ENCODE measurements at places on chromosomes 7 and 10.

GRCh38 chr7:124566583-124566982, 199.0 kb downstream of the GPR37 start:
- DNase-seq, result no peak

DNA sequence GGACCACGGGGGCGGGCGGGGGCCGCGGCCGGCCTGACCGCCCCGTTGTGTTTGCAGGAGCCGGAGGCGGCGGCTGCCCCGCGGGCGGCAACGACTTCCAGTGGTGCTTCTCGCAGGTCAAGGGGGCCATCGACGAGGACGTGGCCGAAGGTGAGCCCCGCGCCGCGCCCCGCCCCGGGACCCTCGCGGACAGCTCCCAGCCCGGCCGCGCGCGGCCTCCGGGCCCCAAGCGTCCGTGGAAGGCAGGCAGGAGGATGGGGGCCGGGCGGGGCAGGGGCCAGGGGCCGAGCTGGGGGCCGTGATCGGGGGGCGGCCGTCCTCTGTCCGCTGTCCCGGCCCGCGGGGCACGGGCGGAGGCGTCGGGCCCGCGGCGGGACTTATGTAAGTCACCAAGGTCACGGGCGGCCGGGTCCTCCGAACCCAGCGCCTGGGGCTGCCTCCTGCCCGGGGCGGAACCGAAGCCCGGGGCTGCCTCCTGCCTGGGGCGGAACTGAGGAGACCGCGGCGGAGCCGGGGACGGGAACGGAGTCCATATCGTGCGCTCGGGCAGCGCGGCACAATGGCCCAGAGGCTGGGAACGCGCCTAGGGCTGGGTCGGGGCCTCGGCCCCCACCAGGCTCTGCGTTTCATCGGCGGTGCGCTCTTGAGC, 497 bp downstream of the PPP2R2D start:
- DNase-seq, result peak; percentile 71

- no peak for DNase-seq
Measured at GRCh38 chr7:69803699-69804516, 205.6 kb downstream of the AUTS2 start.

DNA sequence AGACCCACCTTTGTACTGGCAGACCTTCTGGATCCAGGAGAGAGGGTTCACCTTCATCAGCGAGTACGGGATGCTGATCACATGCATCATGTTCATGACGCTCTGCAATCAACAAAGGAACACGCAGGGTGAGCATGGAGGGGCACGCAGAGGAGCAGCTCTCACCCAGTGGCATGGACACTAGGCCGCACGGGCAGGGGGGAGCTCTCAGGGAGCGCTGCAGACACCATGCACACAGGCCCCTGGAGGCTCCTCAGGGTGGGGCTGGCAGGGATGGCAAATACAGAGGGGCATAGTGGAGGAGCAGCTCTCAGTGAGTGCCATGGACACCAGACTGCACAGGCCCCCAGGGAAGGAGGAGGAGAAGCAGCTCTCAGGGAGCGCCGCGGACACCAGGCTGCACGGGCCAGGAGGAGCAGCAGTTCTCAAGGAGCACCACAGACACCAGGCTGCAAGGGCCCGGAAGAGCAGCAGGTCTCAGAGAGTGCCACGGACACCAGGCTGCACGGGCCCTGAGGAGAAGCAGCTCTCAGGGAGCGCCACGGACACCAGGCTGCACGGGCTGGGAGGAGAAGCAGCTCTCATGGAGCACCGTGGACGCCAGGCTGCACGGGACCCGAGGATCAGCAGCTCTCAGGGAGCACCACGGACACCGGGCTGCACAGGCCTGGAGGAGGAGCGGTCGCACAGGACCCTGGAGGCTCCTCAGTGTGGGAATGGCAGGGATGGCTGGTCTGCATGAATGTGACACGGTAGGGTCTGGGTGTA, 249.5 kb downstream of the ZMYND11 start:
- no peak for DNase-seq

DNA sequence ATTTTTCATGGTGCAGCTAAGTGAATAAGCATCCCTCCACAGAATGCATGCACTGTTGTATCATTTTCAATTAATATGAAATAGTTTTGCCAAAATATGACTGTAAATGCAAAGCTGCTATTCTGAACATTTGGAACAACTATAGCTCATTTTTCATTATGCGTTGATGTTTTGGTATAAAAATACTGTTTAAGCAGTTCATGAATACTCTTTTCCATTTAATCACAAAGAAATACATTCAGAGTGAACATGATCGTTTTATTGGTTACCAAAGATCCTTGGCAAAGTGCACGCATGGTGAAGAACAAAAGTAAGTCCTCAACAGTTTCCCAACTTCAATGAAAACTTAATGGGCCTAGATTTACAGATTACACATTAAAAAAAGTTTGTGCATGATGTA, 33.1 kb downstream of the SKIDA1 start:
- DNase-seq, result no peak

GRCh38 chr10:6083523-6084475, 5.0 kb upstream of the RBM17 start:
- DNase-seq, result no peak

- no peak for DNase-seq
Measured at GRCh38 chr10:33489501-33490176, 155.2 kb upstream of the NRP1 start.

DNA sequence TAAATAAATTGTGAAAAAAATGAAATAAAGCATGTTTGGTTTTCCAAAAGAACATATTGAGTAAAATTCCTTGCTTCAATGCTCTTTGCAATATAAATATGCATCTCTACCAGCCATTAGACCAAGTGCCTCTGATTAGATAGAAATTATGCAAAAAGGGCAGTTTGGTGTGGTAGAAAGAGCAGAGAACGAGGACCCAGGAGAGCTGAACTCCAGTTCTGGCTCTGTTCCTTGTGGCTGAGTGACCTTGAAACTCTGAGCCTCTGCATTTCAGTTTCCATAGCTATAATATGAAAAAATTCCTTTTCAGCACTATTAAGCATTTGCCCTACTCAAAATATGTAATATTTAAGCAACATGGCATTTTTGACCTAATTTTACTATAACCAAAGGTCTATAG, 36.5 kb downstream of the COL1A2 start:
- DNase-seq, result no peak

GRCh38 chr7:129122078-129122750, 22.3 kb upstream of the TSPAN33 start:
- no peak for DNase-seq
